ENCODE measurements at places on chromosomes 2 and 18.
A peak's percentile ranks its signal among the peaks of the same experiment; 100 is the strongest.

- no peak for DNase-seq
Measured at GRCh38 chr2:144508172-144508851, 11.6 kb downstream of the ZEB2 start.

GRCh38 chr18:79956276-79956675 lies 4.8 kb upstream of the SLC66A2 start:
- no peak for DNase-seq

DNA sequence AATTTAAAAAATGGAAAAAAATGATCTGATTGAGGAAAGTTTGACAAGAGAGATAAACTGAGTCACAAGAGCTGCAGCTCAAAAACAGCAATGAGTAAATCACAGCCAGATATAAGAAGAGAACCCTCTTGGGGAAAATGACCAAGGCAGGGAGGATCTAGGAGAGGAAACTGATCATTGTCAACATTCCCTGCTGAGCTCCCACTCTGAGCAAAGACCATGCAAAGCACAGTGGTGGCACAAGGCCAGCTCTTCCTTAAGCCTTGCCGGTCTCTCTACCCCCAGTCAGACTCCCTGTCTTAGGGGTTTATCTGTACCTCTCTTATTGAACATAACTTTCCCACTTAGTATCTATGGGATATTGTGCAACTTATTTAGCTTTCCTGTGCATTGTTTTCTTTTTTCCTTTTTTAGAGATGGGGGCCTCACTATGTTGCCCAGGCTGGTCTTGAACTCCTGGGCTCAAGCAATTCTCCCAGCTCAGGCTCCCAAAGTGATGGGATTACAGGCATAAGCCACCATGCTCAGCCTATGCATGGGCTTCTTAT lies 54.0 kb upstream of the PPP1CB start:
- no peak for DNase-seq

GRCh38 chr2:60535685-60536312 lies 17.7 kb downstream of the BCL11A start:
- DNase-seq: no peak

DNA sequence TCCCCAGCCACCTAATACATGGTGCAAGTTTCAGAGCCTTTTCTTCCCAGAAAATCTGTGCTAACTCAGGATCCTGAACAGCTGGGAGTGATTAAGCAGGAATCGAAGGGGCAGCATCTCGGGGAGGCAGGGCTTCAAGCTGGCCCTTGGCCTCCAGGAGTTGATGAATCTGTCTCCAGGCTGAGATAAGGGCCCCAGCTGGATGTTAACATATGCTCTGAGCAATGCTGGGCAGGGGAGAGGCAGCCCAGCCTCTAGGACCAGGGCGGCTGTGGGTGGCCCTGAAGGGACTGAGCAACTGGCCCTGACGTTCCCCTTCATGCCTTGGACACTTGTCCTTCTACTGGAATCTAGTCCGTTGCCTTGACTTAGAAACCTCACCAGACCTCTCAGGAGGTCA lies 84.1 kb upstream of the EPC2 start:
- no peak for DNase-seq

GRCh38 chr2:191382801-191383200 lies 137.6 kb downstream of the MYO1B start:
- peak; percentile 21 for DNase-seq

DNA sequence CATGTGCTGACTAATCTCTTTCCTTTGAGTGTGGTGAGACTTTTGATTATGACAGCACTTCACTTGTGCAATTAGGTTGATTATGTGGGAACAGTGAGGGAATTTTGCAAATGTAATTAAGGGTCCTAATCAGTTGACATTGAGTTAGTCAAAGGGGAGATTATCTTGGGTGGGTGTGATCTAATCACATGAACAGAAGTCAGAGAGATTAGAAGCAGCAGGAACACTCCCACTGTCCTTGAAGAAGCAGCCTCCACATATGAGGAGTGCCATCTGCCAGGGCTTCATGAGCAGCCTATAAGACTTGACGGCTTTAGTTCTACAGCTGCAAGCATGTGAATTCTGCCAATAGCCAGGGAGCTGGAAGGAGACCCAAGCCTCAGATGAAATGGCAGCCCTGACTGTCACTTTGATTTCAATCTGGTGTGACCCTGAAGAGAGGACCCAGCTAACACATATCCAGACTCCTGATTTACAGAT lies 89.4 kb upstream of the APCDD1 start:
- DNase-seq: no peak

GRCh38 chr2:59585655-59586054 lies 967.8 kb downstream of the BCL11A start:
- peak; percentile 74 for DNase-seq

DNA sequence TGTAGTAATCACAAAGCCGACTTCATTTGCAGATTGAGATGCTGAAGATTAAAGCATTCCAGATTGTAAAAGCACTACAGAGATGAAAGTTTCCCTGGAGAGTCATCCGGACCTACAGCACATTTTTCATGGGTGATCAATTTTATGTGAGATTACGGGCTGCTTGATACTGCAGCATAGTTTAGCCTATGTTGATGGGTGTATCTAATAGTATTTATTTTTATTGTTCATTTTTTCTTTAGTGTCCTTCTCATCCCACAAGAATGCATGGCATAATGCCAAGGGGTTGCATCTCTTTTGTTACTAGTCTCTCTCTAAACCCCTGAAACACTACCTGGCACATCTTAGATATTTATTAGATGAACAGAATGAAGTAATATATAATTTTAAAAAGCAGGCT lies 240.4 kb downstream of the MBD2 start:
- no peak for DNase-seq

DNA sequence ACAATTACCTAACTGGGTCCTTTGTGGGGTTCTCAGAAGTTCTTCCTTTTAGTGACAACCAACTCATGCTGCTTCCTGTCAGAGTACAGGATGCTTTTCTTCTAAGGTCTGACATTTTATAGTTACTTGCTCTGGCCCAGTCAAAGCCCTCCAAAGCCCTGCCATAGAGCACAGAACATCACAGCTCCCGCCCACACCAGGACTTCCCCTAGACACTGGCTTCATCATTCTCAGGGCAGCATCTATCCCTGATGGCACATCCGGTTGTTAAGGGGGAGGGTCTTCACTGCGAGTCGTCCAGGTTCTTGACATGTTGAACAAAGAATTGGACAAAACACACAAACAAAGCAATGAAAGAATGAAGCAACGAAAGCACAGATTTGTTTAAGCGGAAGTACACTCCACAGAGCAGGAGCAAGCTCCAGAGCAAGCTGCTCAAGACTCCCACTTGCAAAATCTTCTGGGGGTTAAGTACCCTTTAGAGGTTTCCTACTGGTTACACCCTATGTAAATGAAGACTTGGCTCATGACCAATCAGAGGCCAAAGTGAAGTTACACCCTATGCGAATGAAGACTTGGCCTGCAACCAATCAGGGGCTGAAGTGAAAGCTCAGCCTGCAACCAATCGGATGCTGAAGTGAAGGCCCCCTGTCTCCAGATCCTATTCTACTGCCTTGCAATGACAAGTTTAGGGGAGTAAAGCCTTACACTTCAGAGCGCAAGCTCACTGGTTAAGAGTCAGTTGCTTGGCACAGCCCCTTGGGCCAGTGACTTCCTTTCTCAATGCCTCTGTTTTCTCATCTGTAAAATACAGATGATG lies 79.0 kb downstream of the HDAC4 start:
- no peak for DNase-seq

DNA sequence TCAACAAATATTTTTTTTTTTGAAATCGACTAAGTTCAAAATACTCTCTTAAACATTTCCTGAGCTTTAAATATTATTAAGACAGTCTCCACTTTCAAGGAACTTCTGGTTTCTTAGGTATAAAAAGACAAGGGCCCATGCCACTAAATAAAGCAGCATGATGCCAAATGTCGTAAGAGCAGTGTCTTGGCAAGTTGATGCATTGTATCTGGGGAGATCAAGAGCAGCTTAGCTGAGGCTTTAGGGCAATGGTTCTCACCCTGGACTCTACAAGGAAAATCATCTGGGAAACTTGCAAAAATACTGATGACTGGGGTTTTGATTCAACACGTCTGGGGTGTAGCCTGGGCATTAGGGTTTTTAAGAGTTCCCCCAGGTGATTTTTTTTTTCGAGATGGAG lies 41.3 kb downstream of the COL4A3 start:
- no peak for DNase-seq

GRCh38 chr2:27967076-27967475 lies 76.5 kb downstream of the BABAM2 start:
- no peak for DNase-seq

DNA sequence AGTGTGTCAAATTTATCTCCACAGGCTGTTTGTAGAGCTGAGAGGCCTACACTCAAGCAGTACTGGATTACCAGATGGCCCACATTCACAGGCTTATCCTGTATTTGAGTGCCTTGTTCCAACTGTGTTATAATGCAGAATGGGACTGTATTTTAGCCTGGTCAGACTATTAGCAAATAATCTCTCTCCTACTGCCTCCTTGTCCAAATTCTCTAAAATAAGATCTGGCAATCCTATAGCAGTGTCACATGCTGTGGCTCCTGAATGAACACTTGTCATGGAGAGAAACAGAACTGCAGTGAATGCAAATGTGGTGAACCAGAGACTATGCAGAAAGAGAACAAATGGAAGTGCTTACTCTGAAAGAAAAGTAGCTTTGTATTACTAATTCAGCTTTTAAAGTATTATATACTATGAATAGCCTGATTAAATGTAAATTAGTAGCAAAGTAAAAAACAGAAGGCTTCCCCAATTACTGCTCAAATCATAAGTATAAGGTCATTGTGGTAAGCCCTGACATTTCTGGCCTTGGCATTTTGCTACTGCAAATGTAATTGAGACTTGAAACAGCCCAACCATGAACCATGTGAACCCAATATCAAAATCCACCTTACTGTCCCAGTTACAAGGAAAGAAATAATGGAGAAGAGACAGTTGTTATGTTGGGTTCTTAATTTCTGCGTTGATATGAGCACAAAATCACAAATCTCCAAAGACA lies 80.0 kb downstream of the MAP4K3 start:
- no peak for DNase-seq

DNA sequence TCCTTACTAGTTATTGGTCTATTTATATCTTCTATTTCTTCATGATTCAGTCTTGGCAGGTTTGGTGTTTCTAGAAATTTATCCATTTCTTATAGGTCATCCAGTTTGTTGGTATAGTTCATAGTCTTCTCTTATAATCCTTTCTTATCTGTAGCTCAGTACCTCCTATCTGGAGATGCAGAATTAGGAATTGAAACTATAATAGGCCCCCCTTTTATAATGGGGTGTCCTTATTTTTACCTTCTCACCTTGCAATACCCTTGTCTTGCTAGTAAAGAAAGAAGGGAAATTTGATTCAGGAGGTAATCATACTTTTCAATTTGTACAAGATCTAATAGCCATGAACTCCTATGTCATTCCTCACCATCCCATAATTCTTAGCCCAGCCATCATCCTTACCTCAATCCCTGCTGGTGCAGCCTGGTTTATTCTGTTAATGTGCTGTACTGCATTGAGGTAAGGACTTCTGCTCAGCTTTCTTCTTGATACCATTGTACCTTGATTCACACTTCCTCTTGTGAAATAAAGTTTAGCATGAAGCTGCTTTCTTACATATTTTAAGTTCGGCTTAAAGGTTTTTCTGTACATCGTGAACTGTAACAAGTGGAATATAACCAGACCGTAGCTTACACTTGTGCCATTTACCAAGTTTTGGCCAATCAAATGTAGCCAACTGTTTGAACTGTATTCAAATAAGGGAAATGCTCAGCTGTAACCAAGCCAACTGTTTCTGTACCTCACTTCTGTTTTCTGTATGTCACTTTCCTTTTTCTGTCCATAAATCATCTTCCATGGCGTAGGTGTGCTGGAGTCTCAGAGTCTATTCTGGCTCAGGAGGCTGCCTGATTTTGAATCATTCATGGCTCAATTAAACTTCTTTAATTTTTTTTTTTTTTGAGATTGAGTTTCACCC lies 40.1 kb upstream of the PTH2R start:
- no peak for DNase-seq

GRCh38 chr2:152555048-152555447 lies 162.2 kb downstream of the PRPF40A start:
- DNase-seq: no peak

- DNase-seq: no peak
Measured at GRCh38 chr2:216004697-216005283, 8.6 kb downstream of the MREG start.

- DNase-seq: no peak
Measured at GRCh38 chr2:20089715-20090464, 38.5 kb upstream of the LAPTM4A start.

- no peak for DNase-seq
Measured at GRCh38 chr2:191333911-191334357, 88.7 kb downstream of the MYO1B start.

- no peak for DNase-seq
Measured at GRCh38 chr2:195674491-195675221, 17.6 kb downstream of the SLC39A10 start.

- DNase-seq: no peak
Measured at GRCh38 chr2:191171708-191172355, 21.0 kb upstream of the STAT4 start.

GRCh38 chr2:117127680-117128079 lies 686.8 kb upstream of the DDX18 start:
- no peak for DNase-seq

- no peak for DNase-seq
Measured at GRCh38 chr2:85711578-85712060, 17.5 kb downstream of the GNLY start.

- no peak for DNase-seq
Measured at GRCh38 chr2:238136820-238137537, 1.5 kb upstream of the KLHL30 start.

- no peak for DNase-seq
Measured at GRCh38 chr18:63869374-63869773, 18.1 kb upstream of the SERPINB2 start.

DNA sequence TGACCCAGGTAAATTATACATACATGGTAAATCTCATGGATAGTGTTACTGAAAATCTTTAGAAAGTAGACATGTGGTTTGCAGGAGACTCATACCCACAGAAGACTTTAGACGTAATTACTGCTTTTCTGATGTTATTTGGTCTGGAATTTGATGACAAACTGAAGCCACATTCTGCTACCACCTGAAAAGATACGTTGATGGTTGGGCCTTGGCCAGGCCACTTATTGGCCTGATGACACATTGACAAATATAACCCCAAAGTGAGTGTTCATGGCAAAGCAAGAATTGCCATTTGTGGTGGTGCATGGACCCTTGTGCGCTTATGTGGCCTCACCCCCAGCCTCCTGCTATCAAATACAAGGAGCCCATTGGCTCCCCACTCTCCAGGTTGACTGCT lies 155.6 kb downstream of the METTL4 start:
- DNase-seq: no peak

DNA sequence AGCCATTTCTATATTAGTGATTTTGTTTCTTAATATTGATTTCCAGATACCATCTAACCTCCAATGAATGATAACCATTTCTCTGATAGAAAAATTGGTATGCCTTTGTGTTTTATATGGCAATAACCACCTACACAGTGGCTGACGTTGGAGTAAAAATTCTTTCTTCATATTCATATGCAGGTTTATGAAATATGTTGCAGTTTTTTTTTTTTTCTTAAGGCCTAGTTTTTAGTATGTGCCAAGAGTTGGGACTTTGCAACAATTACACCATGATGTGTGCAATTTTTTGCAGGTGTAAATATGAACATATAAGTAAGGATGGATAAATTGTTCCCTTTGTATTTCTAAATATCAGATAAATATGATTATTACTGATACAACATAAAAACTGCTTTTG lies 163.2 kb upstream of the MYO3B start:
- DNase-seq: no peak
